Urinary bladder (tissue), 4 donors: ENCODE measurements at places on chromosomes 7 and 10. TPM values are rescaled to one million over a fixed set of nuclear protein-coding genes. Genes with fewer than 3 reads are reported as not detected.

Gene OIT3
- total RNA-seq = 2.3 TPM

Gene FAM185A
- total RNA-seq = 17.8 TPM

Gene ZWINT
- total RNA-seq = 20.2 TPM

Gene PAPOLB
- 2.2 TPM for total RNA-seq

Gene SEMA3A
- 24.3 TPM for total RNA-seq

Gene CACNB2
- total RNA-seq = 40.4 TPM

Gene DNMBP
- 31.8 TPM for total RNA-seq

Gene CRYGN
- 0.16 TPM for total RNA-seq

Gene MARVELD1
- 34.0 TPM for total RNA-seq

Gene BMPER
- total RNA-seq = 18.9 TPM

Gene CTTNBP2
- 13.1 TPM for total RNA-seq

Gene AP3M1
- 34.7 TPM for total RNA-seq

Gene CCAR1
- 57.1 TPM for total RNA-seq

Gene DENND2A
- 34.4 TPM for total RNA-seq

Gene WDR86
- 6.8 TPM for total RNA-seq

Gene PTPRN2
- 2.8 TPM for total RNA-seq

Gene ANXA8L1
- total RNA-seq = 9.1 TPM

Gene GNAI1
- 81.2 TPM for total RNA-seq

Gene YAE1
- total RNA-seq = 53.6 TPM

Gene UNC5B
- 12.8 TPM for total RNA-seq

Gene SPDYE11
- total RNA-seq = not detected

Gene DOCK4
- total RNA-seq = 46.5 TPM

Gene PRLHR
- 0.48 TPM for total RNA-seq

Gene MSS51
- 5.9 TPM for total RNA-seq

Gene ACTL6B
- 0.69 TPM for total RNA-seq

Gene SLC26A5
- 1.6 TPM for total RNA-seq

Gene PNLIPRP2
- total RNA-seq = not detected

Gene HOXA9
- 19.8 TPM for total RNA-seq

Gene SAP25
- not detected for total RNA-seq

Gene TMEM176A
- total RNA-seq = 20.8 TPM

Gene SLC39A12
- not detected for total RNA-seq

Gene HOXA1
- 2.0 TPM for total RNA-seq

Gene SLC16A9
- 9.2 TPM for total RNA-seq

Gene FAM25G
- not detected for total RNA-seq
